ENCODE measurements at places on chromosomes 13 and 19. TPM values are rescaled to one million over a fixed set of nuclear protein-coding genes. Genes with fewer than 3 reads are reported as not detected.

SPART gene
- 53.7 TPM for total RNA-seq

PDE4C gene
- 0.16 TPM for total RNA-seq

NCAN gene
- total RNA-seq, result not detected

PSG6 gene
- total RNA-seq, result not detected

CTU1 gene
- total RNA-seq, result 3.9 TPM

LPAR6 gene
- total RNA-seq, result 47.9 TPM

Measured in bladder microvascular endothelial cell (primary cell).